ENCODE measurements at places on chromosomes 12 and 14.

- no peak overlapping the region for H3K4me3 ChIP-seq
- H3K4me1 ChIP-seq, result no peaks in the 10 kb centered on the region
- DNase-seq, result peak; percentile 42
- no peaks in the 10 kb centered on the region for H3K36me3 ChIP-seq
These were observed 96.0 kb downstream of the ADGRD1 start for GRCh38 chr12:131049549-131050339.

DNA sequence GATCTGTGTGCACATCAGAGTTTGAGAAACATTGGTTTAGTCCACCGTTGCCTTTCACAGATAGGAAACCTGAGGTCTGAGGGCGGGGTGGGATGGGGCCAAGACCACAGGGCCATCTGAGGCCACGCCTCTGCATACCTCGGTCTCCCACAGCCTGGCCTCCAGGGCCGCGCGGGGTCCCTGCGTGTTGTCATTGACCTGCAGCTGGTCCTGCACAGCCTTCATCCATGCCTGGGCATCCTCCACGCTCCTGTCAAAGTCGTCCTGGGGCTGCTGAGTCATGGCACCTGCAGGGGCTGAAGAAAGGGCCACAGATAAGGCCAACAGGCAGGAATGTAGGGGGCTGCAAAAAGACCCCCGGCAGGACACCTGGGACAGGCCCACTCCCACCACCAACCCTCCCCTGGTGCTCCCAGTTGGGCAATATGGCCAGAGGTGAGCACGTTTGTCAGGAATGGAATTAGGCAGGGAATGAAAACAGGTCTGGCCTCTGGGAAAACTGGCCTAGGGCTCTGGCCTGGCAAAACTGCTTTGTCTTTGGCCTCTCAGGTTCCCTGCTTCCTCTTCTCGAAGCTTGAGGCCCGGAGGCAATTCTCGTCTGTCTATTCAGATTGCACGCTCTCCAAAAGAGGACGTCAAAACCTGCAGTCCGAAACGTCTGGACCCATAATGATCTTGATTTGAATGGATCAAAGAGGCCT, 40.8 kb downstream of the SYNE3 start:
- H3K27ac ChIP-seq, result no peak overlapping the region
- DNase-seq, result no peak
- no peaks in the 10 kb centered on the region for H3K4me1 ChIP-seq
- no peaks in the 10 kb centered on the region for H3K27me3 ChIP-seq
- H3K4me3 ChIP-seq, result no peak overlapping the region
- H3K36me3 ChIP-seq, result no peaks in the 10 kb centered on the region

DNA sequence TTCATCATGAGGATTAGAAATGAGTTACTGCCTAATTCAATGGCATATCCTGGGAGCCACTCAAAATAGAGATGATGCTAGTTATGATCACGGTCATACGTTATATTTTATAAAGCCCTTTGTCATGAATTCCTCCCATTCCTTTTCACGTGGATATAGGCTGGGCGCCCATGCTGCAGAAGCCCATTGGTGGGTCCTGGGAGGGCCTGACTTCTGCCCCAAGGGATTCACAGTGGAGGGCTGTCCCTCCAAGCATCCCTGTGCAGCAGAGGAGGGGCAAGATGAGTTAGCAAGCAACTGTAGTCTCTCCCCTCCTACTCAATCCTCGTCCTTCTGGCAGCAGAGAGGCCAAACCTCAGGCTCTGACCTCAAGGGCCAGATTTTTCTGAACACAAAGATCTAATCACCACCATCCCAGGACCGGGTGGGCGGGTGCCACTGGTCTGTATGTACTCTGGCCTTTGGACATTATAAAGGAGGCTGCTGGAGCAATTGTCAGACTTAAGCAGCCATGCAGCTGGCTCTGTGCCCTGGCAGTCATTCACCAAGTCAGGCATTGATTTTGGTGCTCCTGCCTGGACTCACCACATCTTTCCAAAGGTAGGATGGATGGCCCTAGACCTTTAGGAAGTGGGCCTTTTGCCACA, 8.6 kb downstream of the GLTP start:
- H3K27me3 ChIP-seq, result no peaks in the 10 kb centered on the region
- no peaks in the 10 kb centered on the region for H3K36me3 ChIP-seq
- H3K4me3 ChIP-seq, result no peak overlapping the region
- peaks cover 6% of the 10 kb centered on the region for H3K4me1 ChIP-seq

- peaks cover 4% of the 10 kb centered on the region for H3K4me1 ChIP-seq
- no peak for DNase-seq
- no peak overlapping the region for H3K27ac ChIP-seq
These were observed 2.6 kb upstream of the WNK1 start for GRCh38 chr12:749751-750270.

- no peak overlapping the region for H3K4me3 ChIP-seq
- DNase-seq, result no peak
- H3K36me3 ChIP-seq, result no peaks in the 10 kb centered on the region
- H3K27ac ChIP-seq, result no peak overlapping the region
- H3K27me3 ChIP-seq, result no peaks in the 10 kb centered on the region
These were observed 173.6 kb downstream of the ETV6 start for GRCh38 chr12:11823043-11823442.

DNA sequence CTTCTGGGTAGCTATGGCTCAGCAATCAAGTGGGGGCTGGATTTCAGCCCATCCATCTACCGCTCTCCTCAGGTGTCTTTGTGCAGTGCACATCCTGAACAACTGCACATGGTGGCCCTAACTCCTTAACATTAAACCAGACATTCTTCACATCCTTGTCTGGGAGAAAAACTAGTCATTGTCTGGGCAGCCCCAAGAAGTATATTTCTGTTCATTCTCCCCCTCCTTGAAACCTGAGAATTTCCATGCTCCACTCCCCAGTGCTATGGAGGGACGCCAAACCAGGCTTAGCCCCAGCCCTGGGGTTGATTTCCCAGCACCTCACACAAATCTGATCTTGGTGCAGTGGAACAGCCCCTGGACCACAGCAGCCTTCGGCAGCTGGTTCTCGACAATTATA, 13.4 kb downstream of the MYL2 start:
- H3K27ac ChIP-seq, result no peak overlapping the region
- H3K4me3 ChIP-seq, result no peak overlapping the region
- no peaks in the 10 kb centered on the region for H3K27me3 ChIP-seq
- H3K4me1 ChIP-seq, result no peaks in the 10 kb centered on the region
- H3K36me3 ChIP-seq, result no peaks in the 10 kb centered on the region

- H3K27me3 ChIP-seq, result no peaks in the 10 kb centered on the region
- H3K4me1 ChIP-seq, result no peaks in the 10 kb centered on the region
- no peak overlapping the region for H3K27ac ChIP-seq
- no peak overlapping the region for H3K4me3 ChIP-seq
These were observed 64.2 kb downstream of the BRMS1L start for GRCh38 chr14:35890308-35890707.

GRCh38 chr12:51592034-51592705, 1.1 kb downstream of the SCN8A start:
- no peak overlapping the region for H3K4me3 ChIP-seq
- no peak overlapping the region for H3K27ac ChIP-seq
- H3K36me3 ChIP-seq, result no peaks in the 10 kb centered on the region

DNA sequence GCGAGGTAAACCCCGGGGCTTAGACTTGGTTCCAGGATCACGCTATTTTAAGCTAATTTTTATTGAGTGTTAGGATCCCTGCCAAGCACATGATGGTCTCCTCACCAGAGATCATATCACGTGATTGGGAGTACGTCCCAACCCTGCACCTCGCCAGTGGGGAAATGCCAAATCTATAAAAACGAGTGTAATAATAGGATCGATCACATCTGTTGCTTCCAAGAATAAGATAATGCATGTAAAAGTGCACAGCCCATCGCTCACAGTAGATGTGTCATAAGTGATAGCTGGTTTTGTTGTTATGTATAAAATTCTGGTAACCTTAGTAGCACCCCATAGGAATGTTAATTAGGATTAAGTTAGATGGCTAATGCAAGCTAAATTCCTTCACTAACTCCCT, 581.0 kb upstream of the TMEM132C start:
- H3K4me3 ChIP-seq, result no peak overlapping the region
- no peaks in the 10 kb centered on the region for H3K27me3 ChIP-seq
- H3K36me3 ChIP-seq, result no peaks in the 10 kb centered on the region
- no peaks in the 10 kb centered on the region for H3K4me1 ChIP-seq
- H3K27ac ChIP-seq, result no peak overlapping the region
- DNase-seq, result no peak

GRCh38 chr14:90396341-90397339, at the start of gene CALM1:
Gene CALM1 (plus strand): TSS chr14:90397029. CDS start chr14:90397231, 202 bp downstream.
- no peaks in the 10 kb centered on the region for H3K36me3 ChIP-seq
- peaks cover 23% of the 10 kb centered on the region for H3K4me1 ChIP-seq
- peak within 1 kb of the TSS; percentile 55 for H3K4me3 ChIP-seq
- H3K27me3 ChIP-seq, result no peaks in the 10 kb centered on the region

- no peak overlapping the region for H3K4me3 ChIP-seq
- no peak overlapping the region for H3K27ac ChIP-seq
- no peaks in the 10 kb centered on the region for H3K4me1 ChIP-seq
- no peaks in the 10 kb centered on the region for H3K36me3 ChIP-seq
- no peak for DNase-seq
These were observed 22.0 kb downstream of the AP5M1 start for GRCh38 chr14:57290751-57291150.

DNA sequence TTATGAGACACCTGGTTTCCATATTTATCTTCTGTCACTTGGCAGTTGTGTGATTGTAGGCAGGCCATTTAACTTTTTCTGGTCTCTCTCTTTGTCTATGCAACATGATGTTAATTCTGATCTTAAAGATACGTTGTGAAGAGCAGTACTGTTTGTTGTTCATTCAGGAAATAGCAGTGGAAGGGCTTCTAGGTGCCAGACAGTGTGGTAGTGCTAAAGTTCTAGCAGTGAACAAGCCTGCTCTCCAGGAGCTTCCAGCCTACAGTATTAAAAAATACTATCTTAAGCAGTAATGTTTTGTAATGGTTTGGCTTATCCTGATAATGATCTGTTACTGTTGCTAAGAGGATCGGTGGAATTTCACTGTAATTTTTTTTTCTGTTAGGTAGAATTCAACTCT, 15.2 kb downstream of the NAA30 start:
- DNase-seq, result no peak
- no peaks in the 10 kb centered on the region for H3K4me1 ChIP-seq
- no peaks in the 10 kb centered on the region for H3K27me3 ChIP-seq

DNA sequence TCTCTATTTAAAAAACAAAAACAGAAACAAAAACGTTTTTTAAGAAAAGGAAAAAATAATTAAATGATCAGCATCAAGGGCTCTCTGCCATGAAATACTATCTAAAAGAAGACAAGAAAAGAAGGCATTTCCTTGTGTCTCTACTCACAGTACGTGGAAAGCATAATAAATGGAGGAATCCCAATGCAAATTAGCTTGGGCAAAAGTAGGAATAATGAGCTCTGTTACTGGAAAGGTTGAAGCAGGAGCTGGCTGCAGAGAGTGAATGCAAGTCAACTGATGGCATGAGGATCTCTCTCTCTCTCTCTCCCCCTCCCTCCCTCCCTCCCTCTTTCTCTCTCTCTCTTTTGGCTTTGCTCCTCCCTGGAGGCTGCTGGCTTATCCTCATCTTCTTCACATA, 85.9 kb downstream of the TBX3 start:
- H3K36me3 ChIP-seq, result no peaks in the 10 kb centered on the region
- H3K27ac ChIP-seq, result no peak overlapping the region
- no peaks in the 10 kb centered on the region for H3K27me3 ChIP-seq

DNA sequence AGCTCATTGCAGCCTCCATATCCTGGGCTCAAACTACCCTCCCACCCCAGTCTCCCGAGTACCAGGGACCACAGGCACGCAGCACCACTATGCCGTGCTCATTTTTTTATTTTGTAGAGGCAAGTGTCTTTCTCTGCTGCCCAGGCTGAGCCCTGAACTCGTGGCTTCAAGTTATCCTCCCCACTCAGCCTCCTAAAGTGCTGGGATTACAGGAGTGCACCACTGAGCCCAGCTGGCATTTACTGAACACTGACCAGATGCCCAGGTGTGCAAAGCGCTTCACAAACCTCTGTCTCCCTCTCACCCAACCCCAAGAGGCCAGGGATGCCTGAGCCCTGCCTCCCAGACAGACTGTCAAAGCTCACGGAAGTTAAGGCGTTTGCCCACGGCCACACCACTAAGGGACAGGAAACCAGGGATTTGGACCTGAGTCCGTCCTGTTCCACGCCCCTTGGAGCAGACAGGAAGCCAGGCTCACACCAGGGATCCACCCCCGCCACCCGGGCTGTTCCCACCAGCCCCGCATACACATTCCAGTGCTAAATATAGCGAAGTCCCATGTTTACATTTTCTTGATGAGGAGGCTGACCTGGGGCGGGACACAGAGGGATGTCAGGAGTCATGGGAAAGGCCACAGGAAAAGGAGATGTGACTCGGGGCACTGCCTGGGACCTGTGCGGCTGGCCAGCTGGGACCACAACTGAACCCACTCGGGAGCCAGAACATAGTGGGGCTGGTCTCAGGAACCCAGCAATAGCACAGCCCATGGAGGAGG, 51.2 kb downstream of the TESC start:
- DNase-seq, result peak; percentile 64
- no peaks in the 10 kb centered on the region for H3K36me3 ChIP-seq
- H3K27me3 ChIP-seq, result no peaks in the 10 kb centered on the region

DNA sequence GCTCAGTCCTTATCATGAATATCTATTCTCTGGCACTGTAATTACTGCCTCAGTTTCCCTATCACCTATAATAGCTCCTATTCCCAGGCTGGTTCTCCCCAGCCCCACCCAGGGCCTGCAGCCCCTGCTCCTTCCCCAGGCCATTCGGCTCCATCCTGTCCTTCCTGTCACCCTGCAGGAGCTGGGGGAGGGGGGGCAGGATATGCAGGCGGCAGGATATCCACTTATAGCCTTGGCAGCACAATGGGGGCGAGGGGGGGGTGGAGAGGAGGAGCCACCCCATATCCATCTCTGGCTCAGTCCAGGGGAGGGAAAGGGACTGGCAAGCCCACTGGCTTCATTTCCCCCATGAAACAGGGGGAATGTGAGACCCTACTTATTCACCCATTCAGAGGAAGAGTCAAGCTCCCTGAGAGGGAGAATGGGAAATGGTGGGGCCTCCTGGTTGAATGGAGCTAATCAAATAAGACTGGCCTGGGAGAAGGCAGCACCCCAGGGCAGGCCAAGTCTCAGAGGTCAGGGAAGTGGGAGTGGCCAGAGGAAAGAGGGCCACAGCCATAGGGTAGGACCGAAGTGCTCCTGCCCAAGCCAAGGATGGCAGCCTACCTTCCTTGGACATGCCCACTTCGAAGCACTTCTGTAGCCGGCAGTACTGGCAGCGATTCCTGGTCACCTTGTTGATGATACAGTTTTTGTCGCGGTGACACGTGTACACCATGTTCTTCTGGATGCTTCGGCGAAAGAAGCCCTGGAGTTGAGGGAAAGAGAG, 7.8 kb upstream of the ITGB7 start:
- DNase-seq, result no peak
- peaks cover 13% of the 10 kb centered on the region for H3K4me1 ChIP-seq
- H3K36me3 ChIP-seq, result no peaks in the 10 kb centered on the region
- no peak overlapping the region for H3K4me3 ChIP-seq

DNA sequence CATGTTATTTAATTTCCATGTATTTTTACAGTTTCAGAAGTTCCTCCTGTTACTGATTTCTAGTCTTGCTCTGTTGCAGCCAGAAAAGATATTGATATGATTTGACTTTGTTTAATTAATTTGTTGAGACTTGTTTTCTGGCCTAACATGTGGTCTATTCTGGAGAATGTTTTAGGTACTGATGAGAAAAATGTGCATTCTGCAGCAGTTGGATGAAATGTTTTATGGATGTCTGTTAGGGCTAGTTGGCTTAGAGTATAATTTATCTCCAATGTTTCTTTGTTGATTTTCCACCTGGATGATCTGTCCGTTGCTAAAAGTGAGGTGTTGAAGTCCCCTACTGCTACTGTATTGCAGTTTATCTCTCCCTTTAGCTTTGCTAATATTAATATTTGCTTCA, 54.4 kb downstream of the GPR137C start:
- H3K27ac ChIP-seq, result no peak overlapping the region
- no peaks in the 10 kb centered on the region for H3K4me1 ChIP-seq
- no peaks in the 10 kb centered on the region for H3K27me3 ChIP-seq
- H3K4me3 ChIP-seq, result no peak overlapping the region

GRCh38 chr14:89540830-89541470, 123.9 kb upstream of the FOXN3 start:
- no peak overlapping the region for H3K27ac ChIP-seq
- H3K4me1 ChIP-seq, result peaks cover 6% of the 10 kb centered on the region

Data from pancreas (tissue), 10 donors.